ENCODE measurements at places on chromosomes 13 and 19.

- DNase-seq, result no peak
Measured at GRCh38 chr13:98307463-98308085, 130.5 kb upstream of the RNF113B start.

DNA sequence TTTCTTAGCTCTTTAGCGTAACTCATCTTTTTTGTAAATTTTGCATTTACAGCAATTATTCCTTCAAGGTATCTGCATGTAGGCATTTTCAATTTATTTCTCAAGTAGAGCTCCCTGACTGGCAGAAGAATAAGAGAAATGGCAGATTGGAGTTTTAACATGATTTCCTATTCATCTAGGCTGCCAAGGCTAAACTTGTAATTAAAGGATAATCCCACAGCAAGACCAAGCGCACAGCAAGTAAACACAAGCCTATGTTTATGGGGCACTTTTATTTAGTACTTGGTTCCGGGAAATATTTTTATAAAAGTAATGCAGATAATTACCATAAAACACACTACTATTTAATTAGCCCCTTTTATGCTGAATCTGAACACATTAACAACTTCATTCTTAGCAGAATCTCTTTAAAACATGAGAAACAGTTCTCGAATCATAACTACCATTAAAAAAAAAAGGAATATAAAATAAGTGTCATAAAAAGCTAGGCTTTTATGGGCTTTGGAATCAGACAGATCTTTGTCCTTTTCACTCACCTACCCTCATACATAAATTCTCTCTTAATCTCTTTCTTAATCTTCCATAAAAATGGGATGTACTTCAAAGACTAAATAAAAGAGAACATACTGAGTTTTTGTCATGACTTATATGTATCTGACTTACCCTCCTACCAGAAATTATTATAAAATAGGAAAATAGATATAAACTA lies 961.6 kb upstream of the MIR17HG start:
- DNase-seq, result no peak

- peak; percentile 46 for DNase-seq
Measured at GRCh38 chr13:45393941-45394570, 24.1 kb downstream of the SLC25A30 start.

- DNase-seq, result no peak
Measured at GRCh38 chr13:85993567-85993966, 194.3 kb upstream of the SLITRK6 start.

DNA sequence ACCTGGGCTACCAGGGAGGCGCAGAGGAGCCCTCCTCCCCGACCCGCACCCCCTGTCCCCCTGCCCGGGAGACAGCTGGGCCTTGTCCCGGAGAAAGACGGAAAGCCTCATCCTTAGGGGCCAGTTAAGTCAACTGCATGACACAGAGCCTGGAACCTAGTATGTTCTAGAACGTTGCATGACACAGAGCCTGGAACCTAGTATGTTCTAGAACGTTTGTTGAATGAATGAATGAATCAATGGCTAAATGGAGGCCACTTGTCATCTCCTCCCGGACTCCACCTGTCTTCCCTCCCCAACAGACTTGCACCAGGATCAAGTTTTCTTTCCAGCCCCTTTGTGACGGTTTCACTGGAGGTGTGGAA lies 706 bp downstream of the SERP2 start:
- DNase-seq, result no peak

- DNase-seq, result no peak
Measured at GRCh38 chr19:53372196-53372595, 6.7 kb downstream of the ZNF525 start.
